ENCODE measurements at places on chromosomes 7 and 10. TPM values are rescaled to one million over a fixed set of nuclear protein-coding genes. Genes with fewer than 3 reads are reported as not detected.

The CASD1 gene
- 10.8 TPM for total RNA-seq

The VWA2 gene
- total RNA-seq = not detected

The GNAT3 gene
- not detected for total RNA-seq

The WNT8B gene
- total RNA-seq = not detected

The NRG3 gene
- not detected for total RNA-seq

The ADRB1 gene
- total RNA-seq = not detected

The TAC1 gene
- total RNA-seq = not detected

The HABP2 gene
- not detected for total RNA-seq

The PNLIPRP3 gene
- not detected for total RNA-seq

The TRIM50 gene
- not detected for total RNA-seq

The ACBD7 gene
- total RNA-seq = 0.83 TPM

The STAG3 gene
- 2.2 TPM for total RNA-seq

The NKX1-2 gene
- not detected for total RNA-seq

The GLI3 gene
- 4.1 TPM for total RNA-seq

The CTAGE4 gene
- total RNA-seq = 0.36 TPM

The KLF6 gene
- total RNA-seq = 81.1 TPM

The SYPL1 gene
- total RNA-seq = 90.4 TPM

The PIP gene
- not detected for total RNA-seq

The PRPS1L1 gene
- not detected for total RNA-seq

The UCMA gene
- not detected for total RNA-seq

The ZEB1 gene
- 65.2 TPM for total RNA-seq

The BLNK gene
- not detected for total RNA-seq

The PHTF2 gene
- total RNA-seq = 41.4 TPM

The TSPAN33 gene
- 0.53 TPM for total RNA-seq

The JCAD gene
- 8.0 TPM for total RNA-seq

The RALA gene
- 29.8 TPM for total RNA-seq

The CYP2C18 gene
- not detected for total RNA-seq

The CHAT gene
- not detected for total RNA-seq

The ZNF746 gene
- 19.5 TPM for total RNA-seq

The CAMK2B gene
- total RNA-seq = 0.63 TPM

The KNDC1 gene
- 0.86 TPM for total RNA-seq

The OR2A5 gene
- total RNA-seq = not detected

The CRHR2 gene
- total RNA-seq = not detected

The SPDYE1 gene
- total RNA-seq = not detected

The NPY4R2 gene
- total RNA-seq = not detected

The HOXA10 gene
- total RNA-seq = not detected

The CALCR gene
- total RNA-seq = not detected

The SPDYE18 gene
- 0.20 TPM for total RNA-seq

The ZNF92 gene
- total RNA-seq = 2.5 TPM

The GIMAP6 gene
- 0.46 TPM for total RNA-seq

The NDUFA5 gene
- 30.4 TPM for total RNA-seq

The AS3MT gene
- 5.0 TPM for total RNA-seq

The CABCOCO1 gene
- total RNA-seq = 0.26 TPM

The SEM1 gene
- total RNA-seq = 59.2 TPM

The OPN4 gene
- not detected for total RNA-seq

The HOXA7 gene
- 0.13 TPM for total RNA-seq

The KAZALD1 gene
- total RNA-seq = 26.8 TPM

The CYP2C19 gene
- not detected for total RNA-seq

The PRLHR gene
- total RNA-seq = not detected

The NUTM2A gene
- 0.46 TPM for total RNA-seq

The IFIT1 gene
- total RNA-seq = 22.2 TPM

The CTAGE6 gene
- 1.1 TPM for total RNA-seq

The FAM241B gene
- 0.39 TPM for total RNA-seq

Data from smooth muscle cell of the pulmonary artery (primary cell).